Right renal pelvis (tissue), 4 donors: ENCODE measurements at places on chromosomes 16 and 17. TPM values are rescaled to one million over a fixed set of nuclear protein-coding genes. Genes with fewer than 3 reads are reported as not detected.

DNA sequence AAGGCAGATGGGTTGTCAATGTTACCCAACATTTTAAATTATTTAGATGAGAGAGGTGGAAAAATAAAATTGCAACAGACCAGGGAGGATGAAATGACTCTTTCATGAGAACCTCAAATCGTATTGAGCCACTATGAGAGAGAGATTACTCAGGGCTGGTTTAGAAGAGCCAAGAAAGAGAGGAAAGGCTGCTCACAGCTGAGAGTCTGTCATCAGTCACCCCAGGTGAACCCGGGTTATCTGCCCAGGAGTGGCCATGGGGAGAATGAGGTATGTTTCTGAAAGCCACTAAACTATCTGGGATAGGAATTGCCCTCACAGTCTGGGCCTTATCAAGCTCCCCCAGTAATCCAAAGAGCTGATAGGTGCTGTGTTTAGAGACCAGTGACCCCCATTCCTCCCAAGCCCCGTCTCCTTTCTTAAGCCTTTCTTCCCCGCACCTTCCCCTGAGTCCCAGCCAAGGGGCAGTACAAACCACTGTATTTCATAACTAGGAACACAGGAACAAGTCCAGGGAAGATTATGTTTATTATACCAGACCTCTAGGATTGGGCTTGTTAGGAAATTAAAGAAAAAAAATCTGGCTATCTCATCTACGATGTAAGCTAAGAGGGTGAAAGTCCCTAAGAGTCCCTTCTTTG, 158.9 kb upstream of the NOL11 start:
- no peak for DNase-seq

GRCh38 chr16:81239367-81240121, 1.1 kb downstream of the BCO1 start:
- no peak for DNase-seq

DNA sequence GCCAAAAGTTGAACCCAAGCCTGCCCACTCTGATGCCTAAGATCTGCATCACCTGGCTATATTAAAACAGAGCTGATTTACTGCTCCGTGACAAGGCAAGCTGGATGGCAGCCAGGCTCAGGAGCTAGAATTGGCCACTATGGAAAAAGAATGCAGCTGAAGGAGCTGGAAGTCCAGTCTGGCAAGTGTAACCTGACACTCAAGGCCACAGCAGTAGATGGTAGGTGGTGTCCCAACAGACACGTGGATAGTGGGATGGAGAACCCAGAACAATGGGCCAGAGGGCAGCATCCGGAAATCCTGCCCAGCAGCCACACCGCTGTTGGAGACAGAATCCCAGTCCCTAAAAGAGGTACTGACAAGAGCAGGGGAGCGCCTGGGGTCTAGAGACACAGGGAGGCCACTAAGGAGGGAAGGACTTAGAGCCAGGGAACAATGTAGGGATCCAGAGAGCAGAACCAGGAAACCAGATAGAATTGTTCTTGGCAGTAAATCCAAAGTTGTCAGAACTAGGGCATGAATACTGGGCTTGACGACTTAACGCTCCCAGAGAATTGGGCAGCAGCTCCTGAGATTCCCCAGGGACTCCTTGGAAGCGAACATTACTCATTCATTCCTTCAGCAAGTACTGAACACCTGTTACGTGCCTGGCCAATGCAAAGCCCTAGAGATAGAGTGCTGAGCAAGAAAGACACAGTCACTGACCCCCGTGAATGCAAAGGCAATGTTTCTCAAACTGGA, 85.7 kb downstream of the CDYL2 start:
- DNase-seq = no peak

DNA sequence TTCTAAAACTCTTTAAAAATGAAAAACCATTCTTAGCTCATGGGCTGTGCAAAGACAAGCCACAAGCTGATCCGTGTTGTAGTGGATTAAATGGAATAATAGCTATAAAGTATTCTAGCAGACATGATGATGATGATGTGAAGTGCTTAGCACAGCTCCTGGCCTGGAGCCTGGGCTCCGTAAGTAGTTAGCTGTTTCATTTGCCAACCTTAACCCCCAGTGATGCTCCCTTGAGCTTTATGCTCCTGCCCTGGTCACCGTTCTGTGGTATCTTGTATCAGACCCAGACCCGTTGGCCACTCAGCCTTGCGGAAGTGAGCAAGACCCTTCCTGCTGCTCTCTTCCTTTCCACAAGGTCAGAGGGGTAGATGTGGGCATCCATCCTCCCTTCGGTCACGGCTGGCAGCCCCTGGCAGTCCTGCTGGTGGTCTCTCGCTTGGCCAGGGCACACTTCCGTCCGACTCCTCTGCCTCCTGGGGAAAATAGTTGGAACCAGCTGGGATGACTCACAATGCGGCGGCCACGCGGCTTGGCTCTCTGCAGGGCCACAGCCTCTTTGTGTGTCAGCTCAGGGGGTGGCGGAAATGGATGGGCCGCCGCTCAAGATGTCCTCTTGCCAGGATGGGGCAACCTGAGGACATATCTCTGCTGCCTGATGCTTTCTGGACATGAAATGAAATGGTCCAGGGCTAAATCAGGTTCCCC, 79.1 kb downstream of the GPR139 start:
- DNase-seq = no peak

DNA sequence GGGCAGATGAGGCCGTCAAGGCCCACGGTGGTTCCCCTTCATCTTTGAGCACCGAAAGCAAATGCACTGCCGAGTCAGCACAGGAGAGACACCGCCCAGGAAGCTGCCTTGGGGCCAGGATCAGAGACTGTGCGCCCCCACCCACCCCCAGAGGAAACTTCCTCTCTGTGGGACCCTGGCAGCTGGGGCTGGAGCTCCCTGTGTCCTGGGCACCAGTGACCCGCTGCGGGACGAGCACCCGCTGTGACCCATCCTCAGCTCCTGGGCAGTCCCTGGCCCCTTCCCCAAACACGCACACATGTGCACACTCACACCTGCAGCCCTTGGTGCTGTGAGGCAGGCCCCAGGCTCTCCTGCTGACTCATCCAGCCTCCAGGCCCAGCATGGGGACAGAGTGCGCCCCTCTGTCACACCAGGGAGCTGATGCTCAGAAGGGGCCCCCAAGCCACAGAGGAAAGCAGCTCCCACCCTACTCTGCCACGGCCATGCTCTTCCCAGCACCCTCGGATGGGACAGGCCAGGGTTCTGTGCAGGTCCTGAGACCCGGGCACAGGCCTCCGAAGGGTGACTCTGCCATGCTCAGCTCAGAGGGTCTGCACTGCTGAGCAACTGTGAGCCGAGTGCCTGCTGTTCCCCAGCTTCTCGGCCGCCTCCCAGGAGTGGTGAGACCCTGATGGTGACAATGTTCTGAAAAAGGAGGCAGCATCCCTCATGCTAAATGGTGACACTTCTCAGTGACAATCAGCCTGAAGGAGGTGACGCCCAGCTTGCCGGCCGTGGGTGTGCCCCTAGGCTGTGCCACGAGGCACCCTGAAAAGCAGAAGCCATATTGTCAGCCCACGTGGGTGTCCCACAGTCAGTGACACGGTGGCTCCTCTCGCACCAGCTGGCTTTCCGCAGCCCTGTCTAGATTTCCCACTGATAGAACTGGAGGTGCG, 3.6 kb downstream of the PIEZO1 start:
- DNase-seq = no peak

- DNase-seq = no peak
These were observed 754 bp upstream of the NOXO1 start for GRCh38 chr16:1982013-1982433.

- DNase-seq = peak; percentile 68
These were observed 6.5 kb upstream of the NUBP1 start for GRCh38 chr16:10737068-10737625.

DNA sequence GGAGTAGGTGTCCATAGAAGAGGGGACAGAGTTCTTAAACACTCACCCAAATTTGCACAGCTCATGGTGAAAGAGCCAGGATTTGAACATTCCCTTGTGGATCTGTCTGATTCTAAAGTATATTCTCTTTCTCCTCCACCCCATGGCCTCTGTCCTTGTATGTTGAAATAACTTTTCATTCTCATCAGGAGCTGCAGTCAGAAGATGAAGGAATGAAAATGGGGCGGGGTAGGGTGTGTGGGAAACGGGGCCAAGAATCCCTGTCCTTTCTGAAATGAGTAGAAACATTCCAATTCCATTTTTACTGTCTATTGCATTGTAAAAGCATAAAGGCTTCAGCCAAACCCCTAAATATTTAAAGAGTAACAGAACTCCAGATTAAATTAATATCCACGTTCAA, 42.8 kb downstream of the NOG start:
- no peak for DNase-seq

- DNase-seq = no peak
These were observed 12.6 kb downstream of the THRA start for GRCh38 chr17:40075201-40075941.

DNA sequence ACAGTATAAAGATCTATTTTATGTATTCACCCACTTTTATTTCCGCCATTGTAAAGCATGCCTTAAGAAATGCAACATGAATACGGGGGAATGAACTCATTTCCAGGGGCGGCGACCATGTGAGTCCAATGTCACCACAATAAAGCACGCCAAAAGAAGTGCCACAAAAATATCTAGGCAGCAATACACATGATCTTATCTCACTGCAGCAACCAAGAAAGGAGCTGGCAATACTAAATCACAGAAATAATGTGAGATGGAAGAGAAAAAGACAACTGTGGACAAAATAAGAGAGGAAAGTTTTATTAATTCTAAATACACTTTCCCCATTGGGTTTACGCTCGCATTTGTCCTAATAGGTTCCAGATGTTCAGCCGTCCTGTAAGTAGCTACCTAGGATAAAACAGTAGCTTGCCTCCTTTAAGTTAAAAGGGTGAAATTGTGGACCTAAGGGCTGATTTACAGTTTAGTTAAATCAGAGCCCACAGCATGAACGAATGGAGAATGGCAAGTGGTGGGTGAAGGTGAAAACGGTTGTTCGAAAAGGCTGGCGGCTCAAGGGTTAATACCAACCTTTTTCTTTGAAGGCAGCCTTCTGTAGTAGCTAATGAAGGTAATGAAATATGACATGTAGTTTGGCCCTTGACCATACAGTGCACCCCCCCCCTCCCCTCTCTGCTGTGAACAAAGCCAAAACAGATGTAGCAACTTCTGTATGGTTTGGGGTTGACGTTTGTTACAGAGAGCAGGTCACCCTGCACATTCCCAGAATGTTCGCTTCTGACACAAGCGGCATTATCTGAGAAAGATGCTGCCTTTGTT, 504.2 kb upstream of the PSMD7 start:
- DNase-seq = no peak

- DNase-seq = no peak
These were observed 27.7 kb downstream of the CSNK2A2 start for GRCh38 chr16:58170223-58170622.

DNA sequence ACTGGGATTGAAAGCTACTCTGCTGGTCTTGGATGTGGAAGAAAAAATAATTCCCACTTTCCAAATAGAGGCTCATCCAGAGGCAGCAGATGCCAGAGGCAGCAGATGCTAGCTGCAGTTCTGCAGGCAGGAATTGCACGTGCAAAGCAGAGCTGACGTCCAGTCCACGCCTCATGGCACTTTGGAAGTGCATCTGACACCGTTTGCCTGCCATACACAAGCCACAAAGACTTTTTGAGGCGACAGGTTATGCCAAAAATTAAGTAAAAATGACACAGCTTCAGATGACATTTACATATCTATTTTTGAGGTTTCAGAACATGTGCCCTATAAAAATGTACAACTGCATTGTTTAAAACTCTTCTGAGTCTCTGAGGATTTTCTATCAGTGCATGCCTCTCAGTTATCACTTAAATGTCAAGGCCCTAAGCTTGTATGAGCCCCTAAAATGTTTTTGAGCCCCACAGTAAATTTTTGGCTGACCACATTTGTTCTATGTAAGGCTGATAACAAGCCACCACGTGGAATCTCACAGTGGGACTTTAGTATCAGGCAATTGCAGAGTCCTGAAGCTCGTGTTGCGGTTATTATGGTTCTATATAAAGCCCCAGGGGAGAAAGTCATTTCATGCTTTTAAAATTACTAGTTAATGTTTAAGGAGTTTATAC, 239.2 kb downstream of the PRKCA start:
- no peak for DNase-seq

DNA sequence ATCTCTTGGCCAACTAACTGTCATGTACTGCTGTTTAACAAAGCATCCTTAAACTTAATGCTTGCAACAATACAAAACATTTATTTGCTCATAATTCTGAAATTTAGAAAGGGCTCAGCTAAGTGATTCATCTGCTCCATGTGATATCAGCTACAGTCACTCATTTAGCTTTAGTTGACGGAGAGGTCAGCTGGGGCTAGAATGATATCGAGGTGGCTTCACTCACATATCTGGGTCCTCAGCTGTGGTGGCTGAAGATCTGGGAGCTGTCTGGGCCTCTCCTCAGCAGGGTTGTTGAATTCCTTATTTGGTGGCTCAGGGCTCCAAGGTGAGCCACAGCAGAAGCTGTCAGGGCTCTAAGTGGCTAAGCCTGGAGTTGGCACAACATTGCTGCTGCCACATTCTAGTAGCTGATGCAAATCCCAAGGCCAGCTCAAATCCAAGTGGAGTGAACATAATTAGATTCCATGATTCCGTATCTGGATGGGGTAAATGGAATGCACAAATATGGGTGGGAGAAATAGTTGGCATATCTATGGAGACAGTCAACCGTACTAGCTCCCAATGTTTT, 62.8 kb downstream of the HS3ST3A1 start:
- no peak for DNase-seq

DNA sequence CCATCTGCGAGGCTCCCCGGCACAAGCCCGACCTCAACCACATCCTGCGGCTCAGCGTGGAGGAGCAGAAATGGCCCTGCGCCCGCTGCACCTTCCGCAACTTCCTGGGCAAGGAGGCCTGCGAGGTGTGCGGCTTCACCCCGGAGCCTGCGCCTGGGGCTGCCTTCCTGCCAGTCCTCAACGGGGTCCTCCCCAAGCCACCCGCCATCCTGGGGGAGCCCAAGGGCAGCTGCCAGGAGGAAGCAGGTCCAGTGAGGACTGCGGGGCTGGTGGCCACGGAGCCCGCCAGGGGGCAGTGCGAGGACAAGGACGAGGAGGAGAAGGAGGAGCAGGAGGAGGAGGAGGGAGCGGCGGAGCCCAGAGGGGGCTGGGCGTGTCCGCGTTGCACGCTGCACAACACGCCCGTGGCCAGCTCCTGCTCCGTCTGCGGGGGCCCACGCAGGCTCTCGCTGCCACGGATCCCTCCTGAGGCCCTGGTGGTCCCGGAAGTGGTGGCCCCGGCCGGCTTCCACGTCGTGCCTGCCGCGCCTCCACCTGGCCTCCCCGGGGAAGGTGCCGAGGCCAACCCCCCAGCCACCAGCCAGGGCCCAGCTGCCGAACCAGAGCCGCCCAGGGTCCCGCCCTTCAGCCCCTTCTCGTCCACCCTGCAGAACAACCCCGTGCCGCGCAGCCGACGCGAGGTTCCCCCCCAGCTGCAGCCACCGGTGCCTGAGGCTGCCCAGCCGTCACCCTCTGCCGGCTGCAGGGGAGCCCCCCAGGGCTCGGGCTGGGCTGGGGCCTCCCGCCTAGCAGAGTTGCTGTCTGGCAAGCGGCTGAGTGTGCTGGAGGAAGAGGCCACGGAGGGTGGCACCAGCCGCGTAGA, 13.1 kb upstream of the PRR35 start:
- DNase-seq = no peak

QPRT gene
- 152 TPM for polyA plus RNA-seq

PFN1 gene
- 513 TPM for polyA plus RNA-seq

CDT1 gene
- polyA plus RNA-seq = 14.4 TPM

SLC5A2 gene
- 40.2 TPM for polyA plus RNA-seq

SLC2A4 gene
- 1.8 TPM for polyA plus RNA-seq

MSLN gene
- polyA plus RNA-seq = 33.7 TPM

ZFP3 gene
- 16.8 TPM for polyA plus RNA-seq

ZNF18 gene
- 9.4 TPM for polyA plus RNA-seq

ZNF750 gene
- polyA plus RNA-seq = 1.4 TPM

CSH2 gene
- polyA plus RNA-seq = not detected
